ENCODE measurements at places on chromosomes 7 and 10.

DNA sequence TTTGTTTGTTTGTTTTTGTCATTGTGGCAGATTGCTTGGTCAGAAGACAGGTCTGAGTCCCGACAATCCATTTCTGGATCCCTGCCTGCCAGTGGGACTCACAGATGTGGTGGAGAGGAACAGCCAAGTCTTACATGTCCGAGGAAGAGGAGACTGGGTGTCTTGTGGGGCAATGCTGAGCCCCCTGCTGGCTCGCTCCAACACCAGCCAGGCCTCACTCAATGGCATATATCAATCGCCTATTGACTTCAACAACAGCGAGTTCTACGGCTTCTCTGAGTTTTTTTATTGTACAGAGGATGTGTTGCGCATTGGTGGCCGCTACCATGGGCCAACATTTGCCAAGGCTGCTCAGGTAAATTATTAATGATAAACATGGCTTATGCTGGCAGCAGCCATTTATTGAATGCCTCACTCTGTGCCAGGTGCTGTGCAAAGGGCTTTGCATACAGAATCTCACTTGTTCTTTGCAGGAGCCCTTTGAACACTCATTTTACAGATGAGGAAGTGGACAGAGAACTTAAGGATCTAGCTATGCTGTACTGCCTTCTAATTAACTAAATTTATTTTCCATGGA is 33.3 kb downstream of the COX15 start:
- peak; percentile 24 for DNase-seq

GRCh38 chr10:65907199-65907712 is 1018.6 kb upstream of the LRRTM3 start:
- no peak for DNase-seq

- no peak for DNase-seq
Measured at GRCh38 chr10:22303461-22303860, 12.7 kb upstream of the COMMD3 start.

DNA sequence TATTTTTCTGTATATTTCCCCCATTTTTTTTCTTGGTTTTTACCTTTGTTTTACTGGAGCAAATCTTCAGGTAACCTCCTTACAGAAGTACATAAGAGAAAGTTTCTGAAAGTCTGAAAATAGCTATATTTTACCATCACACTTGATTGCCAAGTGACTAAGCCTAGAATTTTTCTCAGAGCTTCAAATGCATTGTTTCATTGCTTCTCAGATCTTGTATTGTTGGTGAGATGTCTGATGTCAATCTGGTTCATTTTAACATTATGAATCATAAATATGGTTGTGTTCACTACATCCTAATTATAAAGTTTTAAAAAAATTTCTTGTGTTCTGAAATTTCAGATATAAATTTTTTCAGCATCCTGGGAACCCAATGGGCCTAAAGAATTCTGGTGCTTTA is 228.2 kb downstream of the AHR start:
- DNase-seq, result no peak

- DNase-seq, result no peak
Measured at GRCh38 chr10:126425489-126426065, 37.3 kb upstream of the ADAM12 start.

- no peak for DNase-seq
Measured at GRCh38 chr10:80283536-80284199, 5.8 kb downstream of the MAT1A start.

GRCh38 chr7:79453266-79453557 is 255 bp downstream of the MAGI2 start:
- no peak for DNase-seq

DNA sequence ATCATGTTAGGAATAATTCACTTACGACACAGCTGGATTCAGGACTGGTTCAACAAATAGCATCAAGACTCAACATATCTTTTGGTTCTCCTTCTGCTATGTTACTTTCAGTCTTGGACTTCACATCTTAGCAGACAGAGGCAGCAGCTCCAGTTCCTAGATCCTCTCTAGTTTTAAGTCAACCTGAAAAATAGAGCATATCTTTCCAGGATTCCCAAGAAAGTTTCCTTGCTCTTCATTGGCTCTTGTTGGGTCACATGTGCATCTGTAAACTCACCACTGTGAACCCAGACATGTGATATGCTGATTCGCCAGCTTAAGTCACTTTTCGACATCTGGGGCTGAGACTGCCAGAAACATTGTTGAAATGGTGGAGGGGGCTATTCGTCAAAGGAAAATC is 210.1 kb upstream of the KMT2E start:
- no peak for DNase-seq

- no peak for DNase-seq
Measured at GRCh38 chr7:105799677-105800076, 76.7 kb downstream of the ATXN7L1 start.

GRCh38 chr7:97133159-97133558 is 15.7 kb downstream of the SDHAF3 start:
- no peak for DNase-seq

DNA sequence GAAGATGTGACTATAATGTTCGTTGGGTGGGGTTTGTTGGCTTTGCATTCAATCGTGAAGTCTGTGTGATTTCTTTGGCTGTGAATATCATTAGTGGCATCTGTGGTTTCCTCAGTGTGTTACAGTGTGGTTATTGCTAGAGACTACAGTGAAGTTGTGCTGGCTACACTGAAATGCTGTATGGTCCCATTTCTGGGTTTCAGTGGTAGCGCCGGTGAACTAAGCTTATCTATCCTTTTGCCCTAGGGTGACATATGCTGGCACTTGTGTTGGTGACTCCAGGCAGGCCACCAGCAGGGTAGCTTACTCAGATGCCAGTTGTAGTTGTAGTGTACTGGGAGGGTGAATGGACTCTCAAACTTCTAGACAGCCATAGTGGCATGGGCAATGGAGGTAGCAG is 259.5 kb downstream of the ANKRD30A start:
- no peak for DNase-seq

DNA sequence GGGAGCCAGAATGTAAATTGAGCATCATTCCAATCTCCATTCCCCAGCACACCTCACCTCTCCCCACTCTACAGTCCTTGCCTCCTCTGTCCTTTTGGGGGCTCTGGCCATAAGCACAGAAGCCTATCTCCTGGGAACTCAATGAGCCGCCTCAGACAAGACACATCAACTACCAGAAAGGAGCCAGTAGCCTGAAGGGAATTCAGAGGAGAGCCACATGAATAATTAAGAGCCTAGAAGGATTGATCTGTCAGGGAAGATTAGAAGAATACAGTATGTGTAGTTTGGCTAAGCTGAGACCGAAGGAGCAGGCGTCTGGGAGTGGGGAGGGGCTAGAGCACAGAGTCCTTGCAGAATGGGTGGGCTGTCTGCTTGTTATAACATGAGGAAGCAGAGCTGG is 31.2 kb downstream of the FRMD4A start:
- DNase-seq, result no peak

DNA sequence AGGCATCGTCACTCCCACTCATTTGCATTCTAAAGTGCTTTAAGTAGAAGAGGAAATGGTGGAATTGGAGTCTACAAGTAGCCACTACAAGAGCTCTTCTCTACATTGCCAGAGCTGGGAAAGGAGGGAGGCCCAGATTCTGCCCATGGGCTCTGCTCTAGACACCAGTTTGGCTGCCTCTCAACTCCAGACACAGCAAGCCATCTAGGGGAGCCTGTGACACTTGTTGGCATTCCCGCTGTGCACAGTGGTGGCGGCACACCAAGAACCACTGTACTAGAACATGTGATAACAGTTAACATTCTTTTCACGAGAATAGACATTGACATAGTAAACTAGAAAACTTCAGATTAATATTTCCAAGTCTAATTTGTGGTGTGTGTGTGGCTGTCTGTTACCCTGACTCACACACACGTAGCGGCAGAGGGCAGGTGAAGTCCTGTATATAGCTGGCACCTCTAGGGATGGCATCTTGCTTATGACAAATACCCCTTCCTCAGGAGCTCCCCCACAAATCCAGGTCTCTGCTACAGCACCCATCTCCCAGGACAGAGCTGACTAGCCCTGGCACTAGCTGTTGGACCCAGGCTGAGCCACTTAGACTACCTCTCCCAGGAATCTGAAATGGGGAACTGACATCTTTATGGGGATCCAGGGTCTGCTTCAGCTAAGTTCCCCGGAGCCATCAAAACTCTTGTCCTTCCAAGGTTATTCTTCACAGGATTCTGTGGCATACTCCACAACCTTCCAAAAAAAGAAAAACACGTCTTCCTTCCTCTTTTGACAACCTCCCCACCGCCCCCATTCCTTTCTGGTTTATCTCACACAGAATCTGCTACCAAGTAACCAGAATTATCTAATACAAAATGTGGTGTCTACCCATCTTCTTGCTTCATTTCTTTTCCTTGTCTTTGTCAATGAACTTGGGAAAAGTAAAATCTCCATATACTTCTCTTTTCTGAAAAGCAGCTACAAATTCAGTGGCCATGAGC is 54.7 kb upstream of the MRLN start:
- no peak for DNase-seq

GRCh38 chr10:34689053-34689452 is 126.0 kb downstream of the PARD3 start:
- DNase-seq, result no peak

GRCh38 chr10:101968940-101969321 is 87.0 kb downstream of the ARMH3 start:
- peak; percentile 73 for DNase-seq

- peak; percentile 61 for DNase-seq
Measured at GRCh38 chr7:33423646-33424020, 294.3 kb downstream of the BBS9 start.

DNA sequence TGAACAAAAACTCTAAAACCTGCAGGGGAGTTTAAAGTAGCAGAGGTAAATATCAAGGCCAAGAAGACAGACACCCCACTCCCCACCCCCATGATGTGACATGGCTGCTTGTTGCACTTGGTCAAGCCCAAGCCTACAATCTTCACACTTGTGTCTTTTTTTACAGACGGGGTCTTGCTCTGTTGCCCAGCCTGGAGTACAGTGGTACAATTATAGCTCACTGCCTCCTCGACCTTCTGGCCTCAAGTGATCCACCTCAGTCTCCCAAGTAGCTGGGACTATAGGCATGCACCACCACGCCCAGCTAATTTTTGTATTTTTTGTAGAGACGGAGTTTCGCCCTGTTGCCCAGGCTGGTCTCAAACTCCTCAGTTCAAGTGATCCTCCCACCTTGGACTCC is 71.9 kb upstream of the CYTH3 start:
- no peak for DNase-seq

- no peak for DNase-seq
Measured at GRCh38 chr7:115088893-115089292, 167.0 kb downstream of the MDFIC start.

GRCh38 chr7:57417736-57418135 is 32.2 kb upstream of the ZNF716 start:
- DNase-seq, result no peak

DNA sequence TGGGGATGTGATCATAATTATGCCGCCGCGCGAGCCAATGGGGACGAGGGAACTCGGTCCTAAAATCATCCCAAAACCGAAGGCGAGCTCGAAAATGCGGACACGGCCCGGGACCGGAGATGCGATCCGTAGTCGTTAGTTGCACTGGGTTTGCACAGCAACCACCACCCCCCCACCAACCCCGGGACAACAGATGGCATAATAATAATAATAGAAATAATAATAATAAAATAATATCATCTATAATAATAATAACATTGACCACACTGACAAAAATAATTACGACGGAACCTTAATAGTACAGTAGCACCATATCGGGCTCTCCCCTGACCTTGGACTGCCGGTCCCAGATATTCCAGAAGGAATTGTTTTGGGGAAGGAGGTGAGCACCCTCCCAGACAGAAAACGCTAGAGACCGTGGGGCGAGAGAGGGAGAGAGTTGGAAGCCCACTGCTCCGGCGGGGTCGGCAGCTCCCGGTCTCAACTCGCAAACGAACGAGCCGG is 1.1 kb upstream of the EMX2 start:
- no peak for DNase-seq

DNA sequence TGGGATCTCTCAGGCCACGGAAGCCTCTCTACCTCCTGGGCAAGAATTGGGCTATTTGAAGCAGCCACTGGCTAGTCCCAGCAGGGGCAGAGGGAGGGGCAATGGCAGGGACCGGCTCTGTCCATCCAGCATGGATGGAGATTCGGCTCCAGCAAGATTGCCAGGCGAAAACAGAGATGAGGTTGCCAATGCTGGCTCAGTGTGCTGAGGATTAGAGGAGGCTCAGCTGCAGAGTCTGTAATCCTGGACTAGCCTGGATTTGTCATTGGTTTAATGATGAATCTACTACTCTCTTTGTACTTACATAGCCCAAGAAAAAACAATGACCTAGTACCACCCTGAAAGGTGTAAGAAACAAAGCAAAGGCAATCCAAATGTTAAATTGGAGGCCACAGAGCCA is 112.2 kb upstream of the PDCD4 start:
- DNase-seq, result no peak

DNA sequence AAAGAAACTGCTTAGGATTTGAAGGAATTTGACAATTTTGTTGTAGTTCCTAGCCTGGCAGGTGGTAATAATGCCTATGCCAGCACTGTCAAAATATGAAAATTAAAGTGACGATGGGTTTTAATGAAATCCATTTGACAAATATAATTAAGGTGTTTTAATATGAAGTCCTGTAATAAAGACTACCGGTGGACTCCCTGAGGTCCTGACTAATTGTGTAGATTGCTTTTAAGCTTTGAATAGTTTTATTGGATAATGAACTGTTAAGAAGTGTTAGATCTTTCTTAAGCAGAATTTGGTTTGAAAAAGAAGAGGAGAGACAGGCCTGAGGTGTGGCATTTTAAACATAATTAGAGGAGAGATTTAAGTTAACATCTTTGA is 197.2 kb downstream of the VTI1A start:
- DNase-seq, result no peak

- DNase-seq, result no peak
Measured at GRCh38 chr10:108691126-108691525, 1232.2 kb downstream of the XPNPEP1 start.

GRCh38 chr10:100811261-100811660 is 65.9 kb downstream of the PAX2 start:
- DNase-seq, result no peak

DNA sequence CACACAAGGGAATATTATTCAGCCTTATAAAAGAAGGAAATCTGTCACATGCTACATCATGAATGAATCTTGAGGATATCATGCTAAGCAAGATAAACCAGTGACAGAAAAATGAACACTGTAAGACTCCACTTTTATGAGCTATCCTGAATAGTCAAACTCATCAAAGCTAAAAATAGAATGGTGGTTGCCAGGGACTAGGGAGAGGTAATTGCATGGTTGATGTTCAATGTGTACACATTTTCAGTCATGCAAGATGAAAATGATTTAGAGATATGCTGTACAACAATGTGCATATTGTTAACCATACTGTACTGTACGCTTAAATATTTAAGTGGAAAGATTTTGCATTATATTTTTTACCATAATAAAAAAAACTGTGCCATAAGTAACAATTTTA is 1349.1 kb downstream of the XPNPEP1 start:
- no peak for DNase-seq

GRCh38 chr10:90905925-90906324 is 15.0 kb downstream of the ANKRD1 start:
- DNase-seq, result peak; percentile 13

Measured in GM12865 (cell line).